ENCODE measurements at places on chromosomes 5 and 9. TPM values are rescaled to one million over a fixed set of nuclear protein-coding genes. Genes with fewer than 3 reads are reported as not detected.

The CARTPT gene
- not detected for total RNA-seq

DNA sequence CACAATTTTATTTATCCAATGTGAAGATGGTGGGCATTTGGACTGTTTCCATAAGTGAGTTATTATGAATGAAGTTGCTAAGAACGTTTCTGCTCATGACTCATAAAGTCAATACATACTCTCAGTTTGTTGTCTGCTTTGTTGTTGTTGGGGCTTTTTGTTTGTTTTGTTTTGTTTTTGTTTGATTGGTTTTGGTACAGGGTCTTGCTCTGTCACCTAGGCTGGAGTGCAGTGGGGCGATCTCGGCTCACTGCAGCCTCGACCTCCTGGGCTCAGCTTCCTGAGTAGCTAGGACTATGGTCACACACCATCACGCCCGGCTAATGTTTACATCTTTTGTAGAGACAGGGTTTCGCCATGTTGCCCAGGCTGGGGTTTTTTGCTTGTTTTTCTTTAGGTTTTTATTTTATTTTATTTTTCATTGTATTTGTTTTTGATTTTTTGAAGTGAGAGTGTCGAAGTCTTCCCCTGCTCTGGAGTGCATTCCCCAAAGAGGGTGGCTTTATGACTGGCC is 18.0 kb downstream of the TRIM7 start:
- H3K27ac ChIP-seq: peak overlapping the region; percentile 55
- peaks cover 47% of the 10 kb centered on the region for H3K4me1 ChIP-seq
- DNase-seq: no peak
- no peaks in the 10 kb centered on the region for H3K27me3 ChIP-seq
- H3K36me3 ChIP-seq: peaks cover 6% of the 10 kb centered on the region

GRCh38 chr5:126015235-126016181 is 407.7 kb upstream of the GRAMD2B start:
- no peak overlapping the region for H3K27ac ChIP-seq
- H3K36me3 ChIP-seq: no peaks in the 10 kb centered on the region
- DNase-seq: no peak
- no peak overlapping the region for H3K4me3 ChIP-seq
- no peaks in the 10 kb centered on the region for H3K27me3 ChIP-seq

The FAM163B gene
- total RNA-seq: not detected

The PRR16 gene
- total RNA-seq: not detected

DNA sequence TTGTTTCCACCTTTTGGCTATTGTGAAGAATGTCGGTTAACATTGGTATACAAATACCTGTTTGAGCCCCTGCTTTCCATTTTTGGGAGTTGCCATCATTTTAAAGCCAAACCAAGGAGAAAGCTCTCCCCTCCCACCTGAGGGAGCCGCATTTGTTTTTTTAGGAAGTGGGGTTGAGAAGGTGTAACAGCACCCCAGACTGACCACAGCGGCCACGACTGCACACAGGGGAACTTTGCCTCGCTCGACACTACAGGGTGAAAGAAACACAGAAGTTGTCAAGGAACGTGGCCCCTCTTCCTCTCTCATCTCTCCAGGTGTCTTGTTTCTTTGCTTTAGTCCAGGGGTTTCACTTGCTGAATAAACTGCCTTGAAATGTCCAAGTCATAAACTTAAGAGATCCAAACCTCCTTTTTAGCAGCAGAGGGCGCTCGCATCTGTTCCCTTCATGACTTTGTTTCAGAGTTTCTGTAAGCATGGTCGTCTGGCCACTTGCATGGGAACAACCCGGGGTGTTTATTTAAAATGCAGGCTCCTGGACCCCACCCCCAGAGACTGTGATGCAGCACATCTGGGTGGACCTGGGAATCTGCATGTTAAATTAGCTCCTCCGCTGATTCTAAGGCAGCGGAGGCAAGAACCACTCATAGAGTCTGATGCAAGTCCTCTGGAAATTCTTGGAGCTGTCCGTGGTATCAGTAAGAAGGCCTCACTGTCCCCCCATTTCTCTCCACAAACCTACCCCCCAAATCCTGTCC is 2.1 kb upstream of the TTLL11 start:
- no peaks in the 10 kb centered on the region for H3K36me3 ChIP-seq
- peak overlapping the region; percentile 85 for H3K4me3 ChIP-seq
- H3K4me1 ChIP-seq: peaks cover 40% of the 10 kb centered on the region

- H3K4me1 ChIP-seq: peaks cover 5% of the 10 kb centered on the region
- DNase-seq: no peak
- no peaks in the 10 kb centered on the region for H3K36me3 ChIP-seq
- H3K27me3 ChIP-seq: peaks cover 42% of the 10 kb centered on the region
Observed at GRCh38 chr5:136199408-136199807, 6.4 kb upstream of the SMIM32 start.

DNA sequence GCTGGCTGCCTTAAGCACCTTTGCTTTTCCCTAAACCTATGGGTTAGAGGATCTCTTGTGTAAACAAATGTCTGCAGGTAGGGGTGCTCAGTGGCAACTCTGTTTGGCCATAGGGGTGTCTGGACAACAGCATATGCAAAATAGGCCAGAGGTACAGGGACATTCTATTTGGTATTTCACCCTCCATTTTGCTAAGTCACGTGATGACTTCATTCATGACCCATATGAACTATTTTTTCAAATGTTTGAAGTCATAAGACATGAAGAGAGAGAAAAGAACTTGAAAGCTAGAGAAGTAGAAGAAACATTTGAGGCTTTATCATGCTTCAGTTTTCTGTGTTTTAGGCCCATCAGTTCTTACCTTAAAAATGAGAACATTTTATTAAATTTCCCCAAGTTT is 370.2 kb downstream of the GADD45G start:
- no peaks in the 10 kb centered on the region for H3K36me3 ChIP-seq
- no peak overlapping the region for H3K4me3 ChIP-seq
- no peak for DNase-seq
- no peaks in the 10 kb centered on the region for H3K4me1 ChIP-seq
- no peak overlapping the region for H3K27ac ChIP-seq

DNA sequence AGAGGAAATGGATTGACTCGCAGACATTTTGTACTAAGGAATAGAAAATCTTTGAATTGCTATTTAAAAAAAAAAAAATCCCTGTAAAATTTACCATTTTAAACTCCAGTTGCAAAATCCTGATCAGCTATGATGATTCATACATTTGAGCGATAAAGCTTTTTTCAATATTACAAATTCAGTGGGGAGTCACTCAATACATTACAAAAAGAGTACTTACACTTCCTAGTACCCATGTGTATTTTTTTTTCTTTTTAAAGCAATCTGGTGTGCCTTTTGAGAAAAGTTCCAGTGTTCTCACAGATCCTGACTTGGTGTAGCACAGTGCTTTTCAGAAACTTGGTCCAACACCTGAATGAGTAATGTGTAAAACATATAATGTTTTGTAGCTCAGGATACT is 54.3 kb downstream of the PIK3R1 start:
- H3K27ac ChIP-seq: peak overlapping the region; percentile 84
- peaks cover 19% of the 10 kb centered on the region for H3K36me3 ChIP-seq
- H3K27me3 ChIP-seq: no peaks in the 10 kb centered on the region
- no peak overlapping the region for H3K4me3 ChIP-seq
- no peak for DNase-seq

The GGTA1 gene
- total RNA-seq: not detected

The PCDHGA12 gene
- total RNA-seq: 0.22 TPM

DNA sequence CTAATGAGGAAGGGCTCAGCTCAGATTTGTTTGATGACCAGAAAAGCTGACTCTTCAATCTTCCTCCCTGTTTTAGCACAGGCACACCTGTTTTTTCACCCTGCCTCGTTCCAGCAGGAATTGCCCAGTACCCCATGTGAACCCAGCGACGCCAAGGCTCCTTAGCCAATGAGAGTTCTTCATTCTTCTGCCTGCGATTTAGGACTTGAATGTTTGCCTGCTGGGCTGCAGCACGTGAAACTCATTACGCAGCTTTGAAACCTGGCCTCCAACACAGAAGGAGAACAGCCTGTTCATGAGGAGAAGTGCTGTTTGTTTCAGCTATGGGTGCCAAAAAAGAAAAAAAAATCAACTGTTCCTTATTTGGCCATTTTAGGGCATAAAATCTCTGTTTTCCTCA is 315.5 kb downstream of the TRPM3 start:
- peaks cover 23% of the 10 kb centered on the region for H3K27me3 ChIP-seq
- no peak for DNase-seq
- no peaks in the 10 kb centered on the region for H3K4me1 ChIP-seq

The TAF11L10 gene
- total RNA-seq: not detected

GRCh38 chr5:96957254-96958049 is 21.6 kb downstream of the LNPEP start:
- no peak for DNase-seq
- H3K27ac ChIP-seq: peak overlapping the region; percentile 80
- peaks cover 8% of the 10 kb centered on the region for H3K36me3 ChIP-seq
- no peaks in the 10 kb centered on the region for H3K27me3 ChIP-seq
- H3K4me3 ChIP-seq: peak overlapping the region; percentile 23

The DBH gene
- total RNA-seq: not detected

DNA sequence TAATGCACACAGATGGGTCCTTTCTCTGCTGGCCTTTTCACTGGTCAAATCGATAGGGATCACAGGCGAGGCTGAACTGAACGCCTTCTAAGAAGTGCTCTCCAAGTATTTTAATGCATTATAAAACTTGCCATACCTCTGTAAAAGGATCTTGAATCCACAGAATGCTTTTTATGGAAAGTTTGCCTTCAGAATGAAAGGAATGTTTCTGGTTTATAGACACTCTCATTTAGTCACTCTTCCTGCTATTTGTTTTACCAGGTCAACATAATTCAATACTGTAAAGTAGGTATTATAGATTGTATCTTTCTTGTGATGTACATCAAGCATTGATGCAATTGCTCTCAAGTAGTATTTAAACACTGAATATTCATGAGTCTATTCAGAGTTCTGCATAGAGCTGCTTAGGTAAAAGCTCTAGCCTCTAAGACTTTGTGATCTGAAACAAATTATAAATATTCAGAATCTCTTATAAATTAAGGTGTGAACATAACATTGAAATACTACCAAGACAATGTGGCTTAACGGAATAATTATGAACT is 308.4 kb downstream of the ISL1 start:
- no peaks in the 10 kb centered on the region for H3K4me1 ChIP-seq
- no peaks in the 10 kb centered on the region for H3K27me3 ChIP-seq
- DNase-seq: no peak
- H3K4me3 ChIP-seq: no peak overlapping the region

The SLC25A48 gene
- not detected for total RNA-seq

The TEK gene
- not detected for total RNA-seq

The JMY gene
- total RNA-seq: 27.1 TPM

DNA sequence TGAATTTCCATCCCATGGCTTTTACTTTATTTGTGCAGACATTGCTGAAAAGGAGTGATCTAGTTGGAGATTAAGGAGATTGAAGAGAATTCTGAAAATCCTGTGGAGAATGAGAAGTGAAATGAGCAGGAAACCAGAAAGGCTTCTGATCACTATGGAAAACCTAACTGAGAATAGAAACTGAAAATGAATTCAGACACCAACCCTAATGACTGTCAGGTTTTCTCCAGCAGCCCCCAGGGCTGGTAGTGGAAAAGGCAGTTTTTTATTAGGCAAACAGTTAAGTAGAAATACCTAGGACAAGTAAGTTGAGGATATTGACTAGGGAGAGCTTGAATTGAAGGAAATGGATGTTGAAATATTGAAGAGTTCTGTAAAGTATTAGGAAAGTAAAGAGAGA is 14.7 kb upstream of the ARRDC3 start:
- H3K27ac ChIP-seq: no peak overlapping the region
- peaks cover 4% of the 10 kb centered on the region for H3K36me3 ChIP-seq
- H3K4me1 ChIP-seq: no peaks in the 10 kb centered on the region
- H3K4me3 ChIP-seq: no peak overlapping the region
- no peaks in the 10 kb centered on the region for H3K27me3 ChIP-seq

DNA sequence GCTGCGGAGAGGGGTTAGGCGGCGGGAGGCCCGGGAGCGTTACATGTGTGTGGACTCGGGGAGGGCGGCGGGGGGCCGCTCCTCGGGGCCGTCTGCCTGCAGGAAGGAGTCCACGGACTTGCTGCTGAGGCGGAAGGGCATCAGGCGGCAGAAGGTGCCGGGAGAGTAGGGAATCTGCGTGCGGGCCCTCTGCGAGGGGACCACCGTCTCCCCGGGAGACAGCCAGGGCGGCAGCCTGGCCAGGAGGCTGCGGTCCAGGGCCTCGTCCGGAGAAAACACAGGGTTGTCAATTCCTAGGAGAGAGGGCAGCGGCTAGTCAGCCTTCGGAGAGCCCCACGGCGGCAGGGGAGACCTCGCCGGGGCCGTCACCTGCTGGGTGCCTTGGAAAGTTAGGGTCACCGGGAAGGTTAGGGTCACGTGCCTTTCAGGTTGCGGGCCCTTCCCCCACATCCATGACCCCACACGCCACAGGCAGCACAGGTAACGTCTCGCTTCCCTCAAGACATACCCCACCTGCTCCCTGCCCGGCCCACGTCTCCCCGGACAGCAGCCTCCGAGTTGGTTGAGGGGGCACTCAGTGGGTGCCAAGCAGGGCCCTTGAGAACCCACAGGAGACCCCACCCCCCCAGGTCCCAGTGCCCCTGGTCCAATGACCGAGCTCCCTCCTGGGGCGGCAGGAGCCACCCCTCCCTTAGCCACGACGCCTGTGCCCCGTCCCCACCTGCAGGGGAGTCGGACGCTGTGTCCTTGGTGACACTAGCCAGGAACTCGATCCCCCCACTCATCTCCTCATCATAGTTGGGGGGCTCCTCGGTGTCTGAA is 32.1 kb downstream of the EXOC3 start:
- H3K36me3 ChIP-seq: no peaks in the 10 kb centered on the region
- H3K4me1 ChIP-seq: peaks cover 25% of the 10 kb centered on the region
- H3K27ac ChIP-seq: no peak overlapping the region
- DNase-seq: no peak
- peaks cover 43% of the 10 kb centered on the region for H3K27me3 ChIP-seq

DNA sequence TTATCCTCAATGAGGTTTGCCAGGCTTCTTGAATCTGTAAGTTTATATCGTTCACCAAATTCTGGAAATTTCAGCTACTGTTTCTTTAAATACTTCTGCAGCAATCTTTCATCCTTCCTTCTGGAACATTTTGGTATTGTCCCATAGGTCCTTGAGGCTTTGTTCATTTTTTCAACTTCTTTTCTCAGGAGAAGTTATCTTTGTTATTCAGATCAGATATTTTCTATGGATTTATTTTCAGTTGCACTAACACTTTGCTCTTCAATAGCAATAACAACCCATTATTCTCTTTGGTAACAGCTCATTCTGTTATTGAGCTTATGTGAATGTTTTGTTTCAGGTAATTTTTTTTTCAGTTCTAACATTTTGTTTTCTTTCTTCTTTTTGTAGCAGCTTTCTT is 13.5 kb downstream of the SNX2 start:
- no peak overlapping the region for H3K27ac ChIP-seq
- no peak for DNase-seq
- peaks cover 42% of the 10 kb centered on the region for H3K36me3 ChIP-seq
- H3K4me3 ChIP-seq: no peak overlapping the region

- peak overlapping the region; percentile 81 for H3K27ac ChIP-seq
- DNase-seq: no peak
- no peak overlapping the region for H3K4me3 ChIP-seq
- no peaks in the 10 kb centered on the region for H3K27me3 ChIP-seq
Observed at GRCh38 chr9:129876815-129877214, 41.6 kb downstream of the USP20 start.

Data from naive thymus-derived CD8-positive, alpha-beta T cell (primary cell).